ENCODE measurements at places on chromosomes 11 and 22. TPM values are rescaled to one million over a fixed set of nuclear protein-coding genes. Genes with fewer than 3 reads are reported as not detected.

- DNase-seq = no peak
Measured at GRCh38 chr11:107851704-107852310, 6.8 kb downstream of the SLC35F2 start.

The C11orf87 gene
- total RNA-seq = not detected

The GRIA4 gene
- 1.9 TPM for total RNA-seq

The PATE2 gene
- total RNA-seq = not detected
